ENCODE measurements at places on chromosomes 12 and 14.

- no peak for DNase-seq
Measured at GRCh38 chr14:63240221-63240620, 36.0 kb downstream of the RHOJ start.

DNA sequence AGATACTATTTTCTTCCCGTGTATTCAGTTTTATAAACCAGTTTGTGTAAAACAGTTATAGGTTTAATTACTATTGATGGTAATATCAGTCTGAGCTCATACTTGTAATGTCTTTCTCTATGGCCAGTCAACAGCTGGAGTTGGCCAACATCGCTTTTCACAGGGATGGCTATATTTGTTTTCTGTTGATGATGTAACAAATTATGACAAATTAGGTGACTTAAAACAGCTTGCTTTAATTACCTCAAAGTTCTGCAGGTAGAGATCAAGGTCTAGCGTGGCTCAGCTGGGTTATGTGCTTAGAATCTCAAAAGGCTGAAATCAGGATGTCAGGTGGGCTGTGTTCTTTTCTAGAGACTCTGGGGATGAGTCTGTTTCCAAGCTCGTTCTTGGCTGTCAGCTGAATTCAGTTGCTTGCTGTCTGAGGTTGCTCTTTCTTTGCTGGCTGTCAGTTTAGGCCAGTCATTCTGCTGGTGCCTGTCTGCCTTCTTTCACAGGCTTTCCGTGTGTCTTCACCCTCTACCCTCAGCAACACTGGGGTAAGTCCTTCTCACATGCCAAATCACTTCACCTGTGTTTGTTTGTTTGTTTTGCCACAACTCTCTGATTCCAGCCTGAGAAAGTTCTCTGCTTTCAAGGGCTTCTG lies 370.2 kb upstream of the E2F7 start:
- no peak for DNase-seq

DNA sequence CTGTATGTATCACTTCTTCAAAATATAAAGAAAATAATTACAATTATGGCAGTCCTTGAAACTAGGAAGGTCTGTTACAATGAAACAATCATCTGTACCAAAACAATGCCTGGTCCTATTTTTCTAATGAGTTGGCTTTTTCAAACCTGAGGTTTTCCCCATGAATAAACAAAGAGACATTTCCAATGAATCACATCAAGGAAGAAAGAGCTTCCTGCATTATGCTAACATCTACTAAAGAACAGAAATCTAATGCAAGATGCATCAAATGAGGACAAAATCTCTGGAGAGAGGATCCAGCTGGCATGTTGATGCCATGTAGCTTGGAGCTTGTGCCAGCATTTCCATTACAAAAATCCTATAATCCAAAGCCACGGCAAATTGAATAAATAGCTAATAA lies 29.3 kb downstream of the NIN start:
- DNase-seq, result no peak

DNA sequence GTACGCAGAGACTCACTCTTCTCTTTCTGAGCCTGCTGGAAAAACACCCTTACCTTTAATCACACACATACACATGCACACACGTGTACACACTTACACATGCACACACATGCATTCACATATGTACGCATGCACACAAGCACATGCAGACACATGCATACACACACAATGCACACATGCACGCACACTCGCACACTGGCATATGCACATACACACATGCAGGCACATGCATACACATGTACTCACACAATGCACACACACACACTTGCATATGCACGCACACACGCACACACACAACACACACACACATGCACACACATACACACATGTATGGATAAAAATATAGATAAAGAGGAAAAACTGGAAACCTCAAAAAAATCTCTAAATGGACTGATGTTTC lies 249.0 kb downstream of the GLT1D1 start:
- DNase-seq, result no peak

DNA sequence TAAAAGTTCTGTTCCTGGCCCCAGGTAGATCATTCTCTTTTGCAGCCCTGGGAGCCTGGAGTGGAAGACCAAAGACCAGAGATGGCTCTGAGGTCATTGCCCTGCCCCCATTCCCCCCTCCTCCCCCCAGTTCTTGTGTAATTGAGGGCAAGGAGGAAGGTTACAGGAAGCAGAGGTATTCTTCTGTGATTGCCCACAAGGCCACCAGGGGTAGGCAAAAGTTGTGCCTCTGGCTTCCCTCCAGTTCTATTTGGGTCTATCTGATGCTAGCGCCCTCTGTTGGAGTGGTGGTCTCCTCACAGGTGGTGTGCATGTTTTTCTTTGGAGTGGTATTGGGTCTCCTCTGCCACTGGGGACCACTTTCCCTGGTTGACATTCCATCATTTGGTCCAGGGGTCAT lies 41.2 kb upstream of the CRY1 start:
- DNase-seq, result no peak

- no peak for DNase-seq
Measured at GRCh38 chr12:12244341-12244740, 22.5 kb downstream of the LRP6 start.

DNA sequence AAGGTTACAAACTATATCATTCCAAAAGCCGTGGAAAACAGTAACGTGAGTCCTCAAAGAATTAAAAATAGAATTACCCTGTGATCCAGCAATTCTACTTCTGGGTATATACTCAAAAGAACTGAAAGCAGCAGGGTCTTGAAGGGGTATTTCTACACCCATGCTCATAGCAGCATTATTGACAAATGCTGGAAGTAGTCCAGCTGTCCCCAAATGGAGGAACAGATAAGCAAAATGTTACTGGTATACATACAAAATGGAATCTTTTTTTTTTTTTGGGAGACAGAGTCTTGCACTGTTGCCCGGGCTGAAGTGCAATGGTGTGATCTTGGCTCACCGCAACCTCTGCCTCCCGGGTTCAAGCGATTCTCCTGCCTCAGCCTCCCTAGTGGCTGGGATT lies 32.9 kb downstream of the ADIPOR2 start:
- DNase-seq, result no peak

- DNase-seq, result no peak
Measured at GRCh38 chr14:85319998-85320630, 209.8 kb upstream of the FLRT2 start.

DNA sequence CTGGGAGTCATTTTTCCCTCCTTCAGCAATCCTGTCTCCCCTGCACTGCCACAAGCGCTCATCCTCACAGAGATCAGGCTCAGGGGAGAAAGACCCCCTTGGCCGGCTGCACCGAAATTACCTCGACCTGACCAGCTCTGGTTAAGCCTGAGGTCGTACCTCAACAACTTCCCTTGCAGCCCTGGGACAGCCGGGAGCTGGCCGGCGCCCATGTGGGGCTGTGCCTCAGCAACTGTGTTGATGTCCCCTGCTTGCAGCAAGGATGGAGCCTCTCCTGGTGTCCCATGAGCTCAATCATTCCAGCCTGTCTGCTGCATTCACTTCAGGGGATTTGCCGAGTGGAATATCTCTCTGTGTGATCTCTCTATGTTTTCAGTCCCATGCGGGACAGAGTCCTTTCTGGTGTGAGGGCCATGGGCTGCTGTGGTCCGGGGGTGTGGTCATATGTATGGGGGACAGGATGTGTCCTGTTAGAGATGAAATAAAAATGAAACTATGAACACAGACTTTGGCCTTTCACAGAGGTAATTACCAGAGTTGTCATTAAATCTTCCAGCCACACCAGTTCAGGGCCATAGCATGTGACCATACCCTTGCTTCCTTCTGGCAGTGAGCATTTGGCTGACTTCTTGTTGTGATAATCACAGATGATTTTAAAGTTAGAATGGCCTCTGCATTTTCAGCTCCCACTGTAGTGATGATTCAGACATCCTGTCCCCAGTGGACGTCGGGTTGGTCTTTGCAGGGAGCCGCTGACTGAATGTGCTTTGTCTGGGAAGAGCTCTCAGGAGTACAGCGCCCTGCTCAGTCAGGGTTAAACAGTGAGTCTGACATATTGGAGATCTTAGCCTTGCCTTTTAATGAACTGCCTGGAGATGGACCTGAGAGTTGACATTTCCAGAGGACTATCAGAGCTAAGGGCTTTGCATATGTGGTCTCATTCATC lies 405.9 kb downstream of the AACS start:
- DNase-seq, result peak; percentile 52

GRCh38 chr12:7131502-7131866 lies 1.3 kb downstream of the CLSTN3 start:
- no peak for DNase-seq

DNA sequence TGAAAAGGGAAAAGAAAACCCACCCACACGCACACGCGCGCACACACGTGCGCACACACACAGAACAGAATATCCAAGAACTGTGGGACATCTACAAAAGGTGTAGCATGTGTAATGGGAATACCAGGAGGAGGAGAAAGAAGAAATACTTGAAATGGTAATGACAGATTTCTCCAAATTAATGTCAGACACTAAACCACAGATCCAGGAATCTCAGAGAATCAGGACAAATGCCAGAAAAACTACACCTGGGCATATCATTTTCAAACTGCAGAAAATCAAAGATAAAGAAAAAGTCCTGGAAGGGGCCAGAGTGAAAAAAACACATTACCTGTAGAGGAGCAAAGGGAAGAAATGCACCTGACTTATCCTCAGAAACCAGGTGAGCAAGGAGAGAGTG lies 26.5 kb downstream of the FBXL14 start:
- DNase-seq, result no peak

- DNase-seq, result no peak
Measured at GRCh38 chr12:115451151-115451779, 767.3 kb upstream of the TBX3 start.

GRCh38 chr12:50070314-50071060 lies 13.1 kb downstream of the ASIC1 start:
- peak; percentile 69 for DNase-seq

GRCh38 chr14:77036484-77037214 lies 8.1 kb upstream of the IRF2BPL start:
- peak; percentile 65 for DNase-seq

All from GM20000 (cell line).